ENCODE measurements at places on chromosomes 12 and 14.
A peak's percentile ranks its signal among the peaks of the same experiment; 100 is the strongest.

DNA sequence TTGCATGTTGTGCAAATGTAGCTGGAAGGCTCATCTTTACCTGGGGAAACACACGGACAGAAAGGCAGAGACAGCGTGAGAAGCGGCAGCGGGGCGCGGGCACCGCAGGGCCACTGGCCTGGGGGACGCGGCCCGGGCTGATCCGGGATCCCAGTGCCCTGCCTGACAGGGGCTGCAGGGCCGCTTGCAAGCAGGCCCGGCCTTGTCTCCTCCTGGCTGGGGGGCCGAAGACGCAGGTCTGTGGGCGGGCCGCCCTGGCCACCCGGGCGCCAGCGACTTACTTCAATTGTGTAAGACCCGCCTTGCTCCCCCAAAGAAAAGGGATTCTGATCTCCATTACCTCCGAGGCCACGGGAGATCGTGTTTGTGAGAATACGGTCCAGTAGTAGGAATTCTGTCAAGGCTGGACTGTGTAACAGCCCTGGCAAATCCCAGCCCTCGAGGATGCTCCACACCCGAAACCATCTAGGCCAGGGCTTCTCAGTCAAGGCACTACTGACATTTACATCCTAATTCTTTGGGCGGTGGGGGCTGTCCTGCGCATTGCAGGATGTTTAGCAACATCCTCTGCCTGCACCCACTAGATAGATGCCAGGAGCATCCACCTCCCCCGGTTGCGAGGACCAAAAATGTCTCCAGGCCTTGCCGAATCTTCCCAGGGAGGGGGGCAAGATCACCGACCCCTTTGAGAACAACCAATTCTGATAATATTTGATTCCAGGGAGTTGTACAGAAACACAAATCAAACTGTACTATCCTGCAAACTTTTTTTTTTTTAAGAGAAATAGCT is 95.6 kb downstream of the BCL11B start:
- DNase-seq = no peak

DNA sequence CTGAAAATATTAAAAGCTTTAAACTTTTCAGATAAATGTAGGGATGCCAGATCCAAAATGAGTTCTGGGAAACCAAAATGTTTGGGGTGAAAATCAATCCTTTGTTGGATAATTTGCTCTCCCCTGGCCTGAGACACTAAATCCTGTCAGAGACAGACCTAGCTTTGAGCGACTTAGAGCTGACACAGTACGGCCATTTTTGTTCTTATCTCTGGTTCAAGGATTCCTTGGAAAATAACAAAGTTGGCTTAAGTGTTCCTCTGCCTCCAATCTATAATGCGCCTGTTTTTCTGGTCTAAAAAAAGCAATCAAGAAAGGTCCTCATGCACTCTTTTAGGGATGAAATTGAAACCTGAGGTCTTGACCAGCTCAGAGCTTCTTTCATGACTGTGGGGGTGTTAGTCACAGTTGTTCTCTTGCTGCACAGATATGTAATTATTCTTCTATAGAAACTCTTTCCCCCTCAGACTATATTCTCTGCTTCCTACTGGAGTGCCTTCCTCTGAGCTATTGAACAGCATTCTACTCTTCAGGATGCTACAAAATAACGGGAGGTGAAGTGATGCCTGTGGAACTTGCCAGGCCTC is 52.3 kb upstream of the EGLN3 start:
- no peak for DNase-seq

DNA sequence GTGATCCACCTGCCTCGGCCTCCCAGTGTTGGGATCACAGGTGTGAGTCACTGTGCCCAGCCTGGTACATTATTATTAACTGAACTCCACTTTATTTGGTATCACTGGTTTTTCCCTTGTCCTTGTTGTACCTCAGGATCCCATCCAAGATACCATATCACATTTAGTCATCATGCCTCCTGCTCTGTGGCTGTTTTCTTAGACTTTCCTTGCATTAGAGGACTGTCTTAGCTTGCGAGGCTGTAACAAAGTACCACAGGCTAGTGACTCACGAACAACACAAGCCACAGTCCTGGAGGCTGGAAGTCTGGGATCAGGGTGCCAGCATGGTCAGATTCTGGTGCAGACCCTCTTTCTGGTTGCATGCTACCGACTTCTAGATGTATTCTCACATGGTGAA is 12.2 kb downstream of the KLC1 start:
- DNase-seq = no peak

DNA sequence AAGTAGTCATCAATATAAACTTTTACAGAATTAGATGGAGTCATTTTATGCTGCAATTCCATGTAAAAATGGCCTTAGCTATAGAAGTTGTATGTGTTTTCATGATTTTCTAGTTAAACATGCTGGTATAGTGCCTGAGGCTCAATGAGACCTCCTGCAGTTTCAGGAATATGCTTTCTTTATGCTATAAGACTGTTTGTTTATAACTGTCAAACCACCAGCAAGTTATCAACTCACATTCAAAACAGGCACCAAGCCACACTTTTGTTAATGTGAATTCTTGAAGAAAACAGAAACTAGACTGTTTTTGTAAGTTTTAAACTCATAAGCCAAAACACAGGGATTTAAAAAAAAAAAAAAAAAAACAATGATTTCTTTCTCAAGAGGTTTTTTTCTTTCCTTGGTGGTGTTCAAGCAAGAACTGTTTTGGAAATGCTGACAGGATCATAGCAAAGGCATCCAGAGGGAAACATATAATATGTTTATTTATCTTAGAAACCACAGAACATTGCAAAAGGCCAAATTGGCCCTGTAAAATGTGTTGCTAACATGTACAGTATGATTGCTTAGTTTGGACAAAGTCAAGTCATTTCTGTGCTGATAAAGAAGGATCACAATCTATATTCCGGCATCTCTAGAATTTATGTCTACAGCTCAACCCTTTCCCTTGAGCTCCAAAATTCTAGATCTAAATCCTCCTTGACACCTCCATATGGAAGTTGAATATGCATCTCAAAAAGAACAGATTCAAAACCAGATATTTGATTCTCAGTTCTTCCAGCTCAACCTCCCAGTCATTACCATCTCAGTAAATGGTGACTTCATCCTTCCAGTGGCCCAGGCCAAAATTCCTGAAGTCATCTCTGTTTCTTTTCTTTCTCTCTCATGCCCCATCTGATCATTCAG is 29.0 kb upstream of the LUM start:
- peak; percentile 86 for DNase-seq

DNA sequence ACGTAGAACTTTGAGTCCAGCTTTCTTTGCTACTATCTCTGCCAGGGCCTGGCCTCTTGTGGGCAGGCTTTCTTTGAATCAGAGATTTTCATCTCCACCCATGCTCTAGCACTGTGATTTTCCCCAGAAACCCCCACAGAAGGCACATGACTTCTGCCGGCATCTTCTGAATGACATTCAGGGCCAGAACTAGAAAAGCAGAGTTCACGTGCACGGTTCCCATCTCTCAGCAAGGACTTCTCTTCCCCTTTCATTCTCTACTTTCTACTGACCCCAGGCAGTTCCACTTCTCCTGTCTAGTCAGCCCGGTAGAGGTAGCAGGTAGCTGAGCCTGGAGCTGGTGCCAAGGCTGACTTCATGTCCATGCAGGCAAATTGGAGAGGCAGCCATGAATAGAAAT is 26.9 kb downstream of the BATF start:
- DNase-seq = no peak

DNA sequence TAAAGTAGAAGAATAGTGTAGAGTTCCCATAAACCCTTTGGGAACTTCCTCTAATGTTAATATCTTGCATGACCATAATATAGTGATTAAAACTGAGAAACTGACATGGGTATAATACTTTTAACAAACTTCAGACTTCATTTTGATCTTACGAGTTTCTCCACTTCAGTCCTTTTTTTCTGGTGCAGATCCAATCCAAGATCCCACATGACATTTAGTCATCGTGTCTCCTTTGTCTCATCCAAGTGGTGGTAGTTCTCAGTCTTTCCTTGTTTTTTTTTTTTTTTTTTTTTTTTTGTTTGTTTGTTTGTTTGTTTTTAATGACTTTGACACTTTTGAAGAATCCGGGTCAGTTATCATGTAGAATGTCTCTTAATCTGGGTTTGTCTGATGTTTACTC is 179.2 kb downstream of the CACNA1C start:
- DNase-seq = no peak

DNA sequence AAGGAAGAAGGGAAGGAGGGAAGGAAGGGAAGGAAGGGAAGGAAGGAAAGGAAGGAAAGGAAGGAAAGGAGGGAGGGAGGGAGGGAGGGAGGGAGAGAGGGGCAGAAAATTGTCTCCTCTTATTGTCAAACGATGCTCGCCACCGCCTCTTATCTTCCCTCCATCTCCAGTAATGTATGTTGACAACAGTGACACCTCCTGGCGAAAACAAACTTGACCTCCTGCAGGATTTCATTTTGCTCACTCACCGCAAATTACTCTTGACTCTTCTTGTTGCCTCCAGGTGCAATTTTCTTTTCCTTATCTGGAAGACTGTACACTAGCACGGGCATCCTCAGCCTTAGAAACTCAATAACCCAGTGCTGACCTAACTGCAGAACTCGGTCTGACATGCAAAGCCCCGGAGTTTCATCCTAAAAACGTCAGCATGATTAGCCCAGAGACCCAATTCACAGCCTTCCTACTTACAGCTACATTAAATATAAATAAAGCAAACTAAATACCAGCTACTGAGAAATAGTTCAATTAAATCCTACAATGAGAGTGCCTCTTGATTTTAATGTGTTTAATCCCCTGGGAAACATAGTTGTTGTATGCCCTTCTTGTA is 512.4 kb upstream of the TMPO start:
- DNase-seq = peak; percentile 33

- DNase-seq = no peak
Measured at GRCh38 chr14:60720962-60721325, 3.2 kb downstream of the SIX4 start.

GRCh38 chr12:52585066-52585465 is 11.4 kb upstream of the KRT74 start:
- DNase-seq = no peak

DNA sequence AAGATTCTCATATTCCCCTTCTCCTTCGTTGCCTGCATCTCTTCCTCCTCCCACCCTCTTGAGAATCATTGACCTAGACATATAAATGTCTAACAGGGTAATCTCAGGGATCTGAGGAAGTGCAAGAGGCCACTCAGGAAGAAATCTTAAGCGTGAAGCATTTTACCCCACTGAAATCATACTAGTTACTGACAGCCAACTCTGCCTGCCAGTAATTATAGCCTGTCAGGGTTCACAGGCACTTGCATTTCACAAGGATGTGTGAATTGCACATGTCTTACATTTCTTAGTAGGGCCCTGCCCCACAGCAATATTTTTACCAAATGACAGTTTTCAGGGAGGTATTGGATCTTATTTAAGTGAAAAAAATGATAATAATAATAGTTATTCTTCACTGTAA is 127.2 kb downstream of the SLC15A5 start:
- no peak for DNase-seq

- DNase-seq = peak; percentile 16
Measured at GRCh38 chr12:10392394-10392930, 2.6 kb upstream of the KLRK1 start.

DNA sequence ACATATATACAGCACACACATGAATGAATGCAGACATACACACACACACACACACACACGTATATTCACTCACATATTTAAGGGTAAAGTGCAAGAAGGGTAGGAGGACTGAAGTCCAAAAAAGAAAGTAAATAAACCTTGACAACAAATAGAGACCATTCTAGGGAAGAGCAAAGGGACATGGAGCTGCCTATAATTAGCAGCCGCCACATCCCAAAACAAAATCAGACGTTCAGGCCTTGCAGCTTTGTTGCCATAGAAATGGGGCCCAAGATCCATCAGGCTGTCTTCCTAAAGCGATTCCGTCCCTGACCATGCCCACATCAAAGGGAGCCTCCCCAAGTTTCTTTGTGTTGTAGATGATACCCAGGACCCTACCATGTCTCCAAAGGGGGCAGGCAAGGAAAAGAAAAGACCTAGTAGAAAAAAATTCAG is 703.5 kb upstream of the TBX3 start:
- DNase-seq = no peak

DNA sequence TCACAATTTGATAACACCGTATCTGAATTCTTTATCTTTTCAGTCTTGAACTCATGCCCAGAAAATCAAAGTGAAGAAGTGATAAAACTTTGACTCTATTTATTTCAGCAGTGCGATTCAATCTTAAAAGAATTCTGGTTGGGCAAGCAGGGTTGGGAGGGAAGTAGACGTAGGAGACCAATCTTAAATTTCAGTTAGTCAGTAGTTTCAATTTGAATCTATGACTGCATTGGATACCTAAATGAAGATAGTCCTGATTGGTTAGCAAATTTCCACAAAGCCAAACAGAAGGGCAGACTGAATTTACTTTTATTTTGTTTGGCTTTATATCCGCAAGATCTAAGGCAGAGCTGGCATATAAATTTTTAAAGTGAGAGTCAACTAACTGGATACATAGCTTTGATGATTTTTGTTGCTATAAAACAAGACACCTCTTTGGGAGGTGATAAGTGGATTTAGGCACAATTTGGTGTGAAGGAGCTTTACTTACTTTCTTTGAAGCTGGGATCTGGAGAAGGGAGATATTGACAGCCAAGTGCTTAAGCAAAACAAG is 2.6 kb downstream of the ACSS3 start:
- no peak for DNase-seq

DNA sequence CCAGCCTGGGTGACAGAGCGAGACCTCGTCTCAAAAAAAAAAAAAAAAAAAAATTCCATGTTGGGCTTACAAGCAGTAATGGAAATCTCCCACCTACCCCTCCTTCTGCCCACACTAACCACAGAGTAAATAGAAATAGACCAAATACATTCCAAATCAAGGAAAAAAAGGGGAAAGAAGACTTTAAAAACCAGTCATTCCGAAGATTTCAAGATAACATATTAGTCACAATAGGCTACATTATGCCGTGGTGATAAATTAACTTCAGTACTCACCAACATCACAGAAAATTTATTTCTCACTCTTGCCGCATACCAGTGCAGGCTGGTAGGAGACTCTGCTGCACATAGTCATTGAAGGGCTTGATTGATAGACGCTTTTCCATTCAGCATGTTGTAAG is 15.5 kb upstream of the ETV6 start:
- DNase-seq = no peak

GRCh38 chr12:116125956-116126566 is 151.4 kb downstream of the MED13L start:
- no peak for DNase-seq

DNA sequence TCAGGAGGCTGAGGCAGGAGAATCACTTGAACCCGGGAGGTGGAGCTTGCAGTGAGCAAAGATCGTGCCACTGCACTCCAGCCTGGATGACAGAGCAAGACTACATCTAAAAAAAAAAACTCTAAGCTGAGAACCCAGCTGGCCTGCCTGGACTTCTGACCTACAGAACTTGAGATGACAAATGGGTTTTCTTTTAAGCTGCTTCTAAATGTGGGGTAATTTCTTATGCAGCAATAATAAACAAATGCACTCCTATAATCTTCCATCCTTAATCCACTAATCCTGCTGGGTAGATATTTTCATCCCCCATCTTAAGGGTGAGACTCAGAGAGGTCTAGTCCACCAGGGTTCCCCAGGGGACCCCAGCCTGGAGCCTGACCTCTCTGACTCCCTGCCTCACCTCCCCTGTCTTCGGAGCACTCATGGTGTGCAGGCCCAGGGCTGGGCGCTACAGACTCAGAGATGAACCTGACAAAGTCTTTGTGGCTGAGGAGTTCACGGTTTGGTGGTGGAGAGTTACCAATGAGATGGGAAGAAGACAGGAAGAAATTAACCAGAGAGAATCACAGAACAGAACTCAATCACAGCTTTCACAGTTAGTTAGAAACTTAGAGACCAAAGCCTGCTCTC is 39.7 kb upstream of the BDKRB2 start:
- no peak for DNase-seq

Data from muscle of back (tissue), 13 donors.